ENCODE measurements at places on chromosomes 5 and 9.

- no peak for DNase-seq
Measured at GRCh38 chr9:87481890-87482855, 15.5 kb upstream of the DAPK1 start.

GRCh38 chr9:91155746-91156376, 205.9 kb downstream of the AUH start:
- DNase-seq = no peak

DNA sequence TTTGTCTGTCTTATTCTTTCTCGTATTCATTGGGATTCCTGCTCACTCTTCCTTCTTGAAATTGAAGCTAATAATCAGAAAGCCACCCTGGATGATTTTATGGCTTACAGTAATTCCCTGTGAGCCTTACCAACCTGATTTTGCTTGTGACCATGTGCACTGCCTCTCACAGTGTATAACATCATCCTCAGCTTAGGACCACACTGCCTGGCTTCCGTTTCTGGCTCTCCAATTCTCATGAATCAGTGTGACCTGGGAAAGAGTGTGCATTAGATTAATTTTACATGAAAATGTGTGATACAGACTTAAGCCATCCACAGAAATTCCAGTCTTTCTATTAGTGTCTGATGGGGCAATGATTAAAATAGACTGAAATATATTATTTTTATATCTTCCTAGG, 126.8 kb upstream of the DMRT1 start:
- no peak for DNase-seq

- no peak for DNase-seq
Measured at GRCh38 chr9:115164511-115164974, 46.6 kb upstream of the TNC start.

DNA sequence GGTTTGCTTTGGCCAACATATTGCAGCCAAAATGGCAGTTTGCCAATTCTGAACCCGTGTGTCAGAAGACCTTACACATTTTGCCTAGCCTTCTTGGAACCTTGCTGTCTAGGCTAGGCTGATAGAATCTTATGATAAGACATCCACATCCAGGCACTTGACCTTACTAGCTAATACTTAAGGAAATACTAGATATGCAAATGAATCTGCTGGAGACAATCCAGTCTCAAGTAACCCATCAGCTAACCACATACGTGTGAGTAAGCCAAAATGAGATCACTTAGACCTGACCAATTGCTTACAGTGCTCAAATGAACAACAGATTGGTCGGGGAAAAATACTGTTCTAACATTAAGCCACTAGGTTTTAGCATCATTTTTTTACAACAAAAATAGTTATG, 1504.6 kb upstream of the CDH9 start:
- no peak for DNase-seq

GRCh38 chr9:6525326-6526045, 112.5 kb downstream of the UHRF2 start:
- DNase-seq = no peak

DNA sequence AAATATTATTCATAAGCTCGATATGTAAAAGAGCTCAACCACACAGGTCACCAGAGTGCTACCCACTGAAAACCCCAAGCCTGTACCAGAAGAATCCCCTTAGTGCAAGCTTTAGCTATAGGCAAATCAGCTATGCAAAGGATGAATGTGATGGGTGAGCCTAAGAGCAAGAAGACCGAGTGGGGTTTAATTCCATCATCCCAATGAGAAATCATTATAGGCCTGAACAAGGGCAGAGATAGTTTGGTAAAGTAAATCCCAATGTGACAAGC, 21.8 kb downstream of the ELOVL7 start:
- no peak for DNase-seq

GRCh38 chr5:7533941-7534340, 138.0 kb downstream of the ADCY2 start:
- DNase-seq = no peak
